ENCODE measurements at places on chromosomes 4 and X.

DNA sequence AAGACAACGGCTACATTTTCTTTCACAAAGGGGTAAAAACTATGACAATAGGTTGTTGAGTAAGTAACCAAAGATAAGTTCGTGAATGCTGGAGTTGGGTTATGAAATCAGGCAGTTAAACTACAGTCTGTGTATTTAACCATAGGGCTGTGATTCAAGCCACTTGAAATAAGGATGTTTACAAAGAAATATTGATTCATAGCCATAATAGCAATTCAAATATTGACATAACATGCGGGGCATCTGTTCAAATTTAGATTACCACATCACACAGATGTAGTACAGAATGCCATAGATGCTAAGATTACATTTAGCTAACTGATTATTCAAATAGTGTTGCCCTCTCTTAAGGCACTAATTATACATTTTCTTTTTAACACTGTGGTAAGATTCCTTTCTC is 364.1 kb downstream of the FSTL5 start:
- no peak for DNase-seq

- no peak for DNase-seq
Observed at GRCh38 chrX:110402850-110403221, 44.2 kb downstream of the RTL9 start.

DNA sequence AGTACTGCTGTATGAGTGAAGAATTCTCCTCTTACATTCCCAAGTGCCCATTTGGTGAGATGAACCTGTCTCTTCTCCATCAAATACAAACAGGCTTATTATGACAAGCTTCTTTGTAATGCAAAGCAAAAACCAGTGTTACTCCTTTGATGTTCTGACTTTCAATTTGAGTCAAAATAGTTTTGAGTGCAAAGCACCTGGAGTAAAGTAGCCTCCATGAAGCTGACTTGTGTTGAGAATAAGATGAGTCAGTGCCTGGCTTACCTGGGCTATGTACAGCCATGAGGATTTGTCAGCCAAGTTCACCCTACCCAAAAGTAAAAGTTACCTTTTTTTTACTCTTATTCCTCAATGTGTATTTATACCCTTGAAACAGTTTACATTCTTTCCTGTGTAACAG is 132.5 kb upstream of the FMR1 start:
- no peak for DNase-seq

GRCh38 chr4:168486912-168487281 is 6.6 kb upstream of the DDX60L start:
- DNase-seq, result no peak

DNA sequence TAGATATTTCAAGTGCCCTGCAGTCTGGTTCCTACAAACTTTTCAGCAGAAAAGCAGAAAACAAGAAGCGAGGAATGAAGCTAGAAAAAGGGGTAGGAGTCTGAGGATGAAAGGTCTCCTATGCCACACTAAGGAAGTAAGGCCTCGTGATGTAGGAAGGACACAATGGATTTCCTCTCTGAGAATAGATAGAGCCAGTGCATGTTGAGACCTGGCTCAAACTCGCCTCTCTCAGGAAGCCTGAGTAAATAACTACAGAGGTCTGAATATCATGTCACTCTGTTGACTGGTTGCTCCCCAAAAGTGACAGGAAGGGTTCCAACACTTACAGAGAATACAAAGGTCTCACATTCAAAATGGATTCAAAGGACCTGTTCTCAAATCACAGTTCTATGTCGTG is 93.3 kb downstream of the GRIA3 start:
- DNase-seq, result no peak

GRCh38 chr4:184823014-184823413 is 2.8 kb downstream of the ACSL1 start:
- DNase-seq, result no peak

- no peak for DNase-seq
Observed at GRCh38 chrX:11119313-11119943, 8.3 kb downstream of the HCCS start.

DNA sequence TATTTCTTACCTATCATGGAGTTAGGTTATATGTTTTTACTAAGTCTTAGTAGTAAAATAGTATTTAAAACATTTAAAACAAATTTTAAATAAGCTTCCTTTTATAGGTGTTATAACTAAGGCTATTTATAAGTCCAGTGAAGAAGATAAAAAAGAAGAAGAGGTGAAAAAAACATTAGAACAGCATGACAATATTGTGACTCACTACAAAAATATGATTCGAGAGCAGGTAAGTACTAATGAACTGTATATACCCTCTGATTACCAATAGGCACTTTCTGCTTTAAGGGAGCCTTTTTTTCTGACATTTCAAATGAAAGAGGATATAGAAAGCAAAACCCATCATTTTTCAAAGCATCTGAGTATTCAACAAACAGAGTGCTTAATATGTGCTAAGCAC is 76.6 kb downstream of the USO1 start:
- no peak for DNase-seq

- DNase-seq, result no peak
Observed at GRCh38 chr4:77121736-77122240, 35.2 kb upstream of the CCNG2 start.

DNA sequence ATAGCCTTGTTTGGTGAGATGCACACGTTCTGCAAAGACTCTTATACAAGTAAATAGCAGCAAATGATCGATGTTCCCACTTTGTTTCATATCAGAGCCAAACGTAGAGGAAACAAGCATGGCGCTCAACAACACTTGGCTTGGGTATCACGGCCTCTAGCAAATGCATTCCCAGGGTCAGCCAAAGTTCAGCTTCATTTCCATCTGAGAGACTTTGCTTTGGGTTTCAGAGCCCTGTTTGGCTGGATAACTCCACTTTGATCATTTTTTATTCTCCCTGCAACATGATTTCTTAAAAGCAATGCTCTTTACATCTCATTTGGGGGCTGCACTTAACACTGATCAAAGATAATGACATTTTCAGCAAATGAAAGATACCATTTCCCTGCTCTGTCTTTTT is 199.2 kb upstream of the FAM9B start:
- DNase-seq, result no peak

GRCh38 chr4:74320559-74321118 is 12.4 kb downstream of the EPGN start:
- no peak for DNase-seq

GRCh38 chrX:24954732-24955131 is 61.0 kb downstream of the ARX start:
- DNase-seq, result no peak

- DNase-seq, result no peak
Observed at GRCh38 chr4:1491328-1492141, 85.3 kb upstream of the NKX1-1 start.

- no peak for DNase-seq
Observed at GRCh38 chr4:138728566-138728965, 287.0 kb upstream of the NOCT start.

DNA sequence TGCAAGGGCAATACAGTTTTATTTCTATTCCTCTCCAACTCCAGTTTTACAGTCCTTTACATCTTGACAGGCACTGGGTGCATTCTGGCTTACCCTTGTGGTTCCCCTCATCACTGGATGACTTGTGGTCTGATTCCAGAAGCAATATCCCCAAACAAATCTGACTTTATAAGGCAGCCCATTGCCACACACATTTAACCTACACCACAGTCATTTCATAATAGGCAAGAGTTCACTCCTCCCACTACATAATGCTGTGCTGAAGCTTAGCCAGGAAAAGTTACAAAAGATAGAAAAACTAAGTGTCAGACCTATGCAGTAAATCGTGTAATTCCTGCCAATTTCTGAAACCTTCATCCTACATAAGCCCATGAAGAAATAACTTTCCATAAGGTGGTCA is 82.9 kb upstream of the MID1IP1 start:
- DNase-seq, result no peak

- DNase-seq, result no peak
Observed at GRCh38 chr4:19473569-19473968, 778.1 kb upstream of the SLIT2 start.

DNA sequence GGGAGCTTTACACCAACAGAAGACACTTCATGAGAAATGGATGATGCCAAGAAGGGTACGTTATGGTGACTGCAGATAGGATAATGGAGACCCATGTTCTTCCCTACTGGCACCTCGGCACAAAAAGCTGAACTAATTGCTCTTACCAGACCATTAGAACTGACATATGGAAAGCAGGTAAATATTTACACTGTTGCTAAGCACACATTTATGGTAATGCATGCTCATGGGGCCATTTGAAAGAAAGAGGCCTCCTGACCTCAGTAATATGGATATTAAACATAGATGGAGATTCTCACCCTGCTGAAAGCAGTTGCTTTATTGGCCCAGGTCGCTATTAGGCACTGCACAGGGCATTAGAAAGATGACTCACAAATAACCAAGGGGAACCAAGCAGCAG is 1759.6 kb downstream of the C4orf33 start:
- no peak for DNase-seq

DNA sequence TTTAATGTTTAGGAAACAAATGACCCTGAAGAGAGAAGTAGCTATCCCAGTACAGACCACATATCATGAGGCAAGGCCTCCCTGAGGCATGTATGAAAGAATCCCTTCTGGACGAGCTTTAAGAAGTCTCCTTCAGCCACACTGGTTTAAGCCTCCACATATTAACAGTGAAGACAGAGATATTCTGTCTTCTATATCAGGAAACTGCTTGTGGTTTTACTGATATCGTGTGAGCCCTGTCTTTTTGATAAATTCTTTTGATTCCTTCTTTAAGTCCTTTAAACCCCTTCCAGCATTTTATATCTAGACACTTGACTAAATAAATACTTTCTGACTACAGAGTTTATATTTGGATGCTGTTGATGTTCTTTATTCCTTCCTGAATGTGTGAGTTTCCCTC is 45.9 kb upstream of the GPC4 start:
- DNase-seq, result no peak

DNA sequence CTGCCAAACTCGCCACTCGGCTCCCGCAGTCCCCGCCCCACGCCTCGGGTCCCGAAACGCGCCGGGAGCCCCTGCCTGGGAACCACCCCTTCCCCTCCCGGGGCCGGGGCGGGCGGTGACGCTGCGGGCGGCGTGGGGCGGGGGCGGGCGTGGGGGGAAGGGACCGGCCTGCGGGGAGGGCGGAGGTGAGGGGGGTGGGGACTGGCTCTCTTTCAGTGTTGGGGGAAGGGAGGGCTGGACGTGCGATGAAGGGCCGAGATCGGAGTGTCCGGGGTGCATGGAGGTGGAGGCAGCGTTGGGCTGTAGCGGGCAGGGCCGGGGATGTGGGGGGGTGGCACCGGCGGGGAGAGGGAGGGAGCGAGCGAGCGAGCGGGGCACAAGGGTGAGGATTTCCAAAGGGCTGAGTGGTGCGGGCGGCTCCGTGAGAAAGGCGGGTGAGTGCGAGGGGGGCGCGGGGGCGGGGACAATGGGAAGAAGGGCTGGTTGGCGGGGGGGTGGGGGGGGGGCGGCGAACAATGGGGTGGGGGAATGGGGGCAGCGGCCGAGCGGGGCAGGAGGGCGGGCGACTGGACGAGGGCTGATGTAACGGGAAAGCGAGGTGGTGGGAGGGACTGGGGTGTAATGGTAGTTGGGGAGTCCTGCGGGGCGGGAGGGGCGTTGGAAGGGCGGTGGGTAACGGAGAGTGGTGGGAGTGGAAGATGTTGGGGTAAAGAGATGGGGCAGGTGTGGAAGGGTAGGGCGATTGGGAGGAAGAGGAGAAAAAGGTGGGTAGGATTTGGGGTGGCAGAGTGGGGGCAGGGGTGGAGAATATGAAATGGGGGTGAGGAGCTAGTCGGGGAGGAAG is 578 bp downstream of the DCUN1D4 start:
- peak; percentile 25 for DNase-seq

DNA sequence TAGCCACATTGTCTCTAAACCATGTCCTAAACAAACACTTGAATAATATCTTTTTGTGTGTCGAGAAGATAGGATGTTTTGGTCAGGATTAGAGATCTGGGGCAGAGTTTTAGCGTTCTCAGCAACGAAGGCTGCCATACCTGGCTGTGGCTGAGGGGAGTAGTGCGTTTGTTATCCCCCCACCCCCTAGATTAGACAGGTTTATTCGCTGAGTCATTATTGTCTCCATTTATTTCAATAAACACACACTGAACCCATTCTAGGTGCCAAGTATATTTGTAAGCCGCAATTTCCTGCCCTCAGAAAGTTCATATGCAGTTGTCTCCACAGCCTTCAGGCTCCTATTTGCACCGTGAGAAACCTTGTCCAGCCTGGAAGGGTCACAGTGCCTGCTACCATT is 1684.8 kb upstream of the TENM3 start:
- no peak for DNase-seq

DNA sequence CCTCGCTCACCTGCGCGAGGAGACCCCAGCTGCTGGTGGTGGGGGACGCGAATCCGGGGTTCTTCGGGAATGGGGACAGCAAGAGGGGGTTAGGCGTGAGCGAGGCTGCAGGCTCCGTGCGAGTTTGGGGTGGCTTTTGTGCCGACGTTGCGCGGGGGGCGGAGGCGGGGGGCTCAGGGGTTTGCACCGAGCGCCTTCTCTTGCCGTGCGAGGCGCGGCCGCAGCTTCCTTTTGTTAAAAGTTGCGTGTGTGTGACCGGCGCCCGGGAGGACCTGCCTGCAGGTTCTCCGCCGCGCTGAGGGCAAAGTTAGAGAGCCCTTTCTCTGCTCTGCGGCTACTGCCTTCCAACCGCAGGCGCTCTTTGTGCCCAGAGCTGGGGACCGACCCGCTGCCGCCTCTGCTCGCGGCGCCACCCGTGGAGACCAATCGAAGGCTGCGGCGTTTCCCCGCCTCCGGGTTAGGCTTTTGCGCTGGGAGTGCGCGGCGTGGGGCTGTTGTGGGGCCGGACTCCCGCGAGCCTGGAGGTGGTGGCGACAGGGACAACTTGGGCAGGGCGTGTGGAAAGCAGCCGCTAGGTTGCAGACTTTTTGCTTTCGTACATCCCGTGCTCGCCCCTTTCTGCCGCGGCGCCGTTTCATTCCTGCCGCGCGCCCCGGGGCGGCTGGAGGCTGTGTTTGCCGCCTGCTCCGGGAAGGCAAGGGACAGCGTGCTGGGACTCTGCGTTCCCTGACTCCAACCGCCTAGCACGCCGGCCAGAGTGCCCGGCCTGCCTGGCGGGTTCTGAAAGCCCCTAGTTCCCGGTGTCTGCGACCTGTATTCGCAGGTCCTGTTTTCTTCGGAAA is 716 bp downstream of the KIT start:
- DNase-seq, result no peak

GRCh38 chr4:152360045-152360410 is 175.9 kb downstream of the FBXW7 start:
- no peak for DNase-seq

DNA sequence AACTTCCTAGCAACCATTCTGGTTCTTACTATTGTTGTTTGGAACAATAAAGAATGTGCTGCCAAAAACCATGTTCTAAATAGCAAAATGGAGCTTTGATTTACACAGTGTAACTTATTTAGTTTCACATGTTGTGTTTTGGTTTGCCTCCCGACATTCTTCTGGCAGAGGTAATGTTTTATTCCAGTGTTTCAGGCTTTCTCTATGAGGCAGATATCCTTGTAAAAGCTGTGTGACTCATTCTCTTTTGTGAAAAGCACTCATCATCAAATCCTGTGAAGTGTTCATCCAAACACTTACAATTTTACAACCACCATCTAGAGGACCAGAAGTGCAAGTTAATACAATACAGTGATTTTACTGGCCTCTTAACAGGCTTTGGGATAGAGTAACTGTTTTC is 219.0 kb upstream of the GIMD1 start:
- DNase-seq, result no peak

GRCh38 chrX:109327251-109327650 is 154.6 kb downstream of the GUCY2F start:
- DNase-seq, result no peak
